ENCODE measurements at places on chromosomes 6 and 20. TPM values are rescaled to one million over a fixed set of nuclear protein-coding genes. Genes with fewer than 3 reads are reported as not detected.

The DBNDD2 gene
- total RNA-seq: 12.5 TPM

The GNMT gene
- total RNA-seq: not detected

The MPIG6B gene
- total RNA-seq: not detected

- DNase-seq: no peak
Measured at GRCh38 chr6:79232696-79233462, 1.6 kb downstream of the HMGN3 start.

DNA sequence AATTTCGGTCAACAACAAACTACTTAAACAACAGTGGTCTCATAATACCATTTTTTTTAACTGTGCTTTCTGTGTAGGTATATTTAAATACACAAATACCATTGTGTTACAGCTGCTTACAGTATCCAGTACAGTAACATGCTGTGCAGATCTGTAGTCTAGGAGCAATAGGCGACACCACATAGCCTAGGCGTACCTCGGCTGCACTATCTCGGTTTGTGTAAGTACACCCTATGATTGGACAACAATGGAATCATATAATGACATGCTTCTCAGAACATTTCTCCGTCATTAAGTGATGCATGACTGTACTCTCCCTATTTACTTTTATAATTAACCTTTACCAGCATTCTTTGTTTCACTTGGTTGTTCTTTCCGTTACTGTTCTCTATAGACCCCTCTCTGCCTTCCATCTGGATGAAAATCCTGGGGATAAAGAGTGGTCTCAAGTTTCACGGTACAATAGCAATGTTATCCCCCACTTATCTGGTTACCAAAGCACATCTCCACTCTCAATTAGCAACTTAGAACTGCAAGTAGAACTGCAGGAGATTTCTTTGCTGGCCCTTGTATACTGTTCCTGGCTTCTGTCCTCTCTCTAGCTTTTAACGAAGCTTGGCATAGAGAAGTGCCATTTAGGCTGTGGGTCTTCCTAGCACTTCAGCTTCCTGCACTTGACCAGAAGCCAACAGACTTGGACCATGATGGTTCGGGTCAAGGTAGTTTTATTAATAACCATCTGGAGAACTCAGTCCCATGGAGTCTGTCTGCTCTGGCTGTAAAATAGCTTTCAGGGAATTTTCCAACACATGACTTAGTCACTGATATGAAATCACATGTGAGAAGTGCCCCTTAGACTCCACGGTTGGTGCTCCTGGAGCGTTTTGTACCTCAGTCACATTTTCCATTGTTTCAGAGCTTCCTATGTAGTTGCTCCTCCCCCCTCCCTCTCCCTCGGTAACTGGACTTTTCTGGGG, 80.4 kb upstream of the POPDC3 start:
- peak; percentile 24 for DNase-seq

Data from RPMI7951 (cell line).